Stimulated activated CD8-positive, alpha-beta memory T cell treated with anti-CD3 and anti-CD28 coated beads, Interleukin-15, amount 100 ng/mL, for 24 hours (primary cell): ENCODE measurements at places on chromosomes 4 and X.

- DNase-seq: no peak
These were observed 1.4 kb downstream of the ANK2 start for GRCh38 chr4:113050837-113051236.

DNA sequence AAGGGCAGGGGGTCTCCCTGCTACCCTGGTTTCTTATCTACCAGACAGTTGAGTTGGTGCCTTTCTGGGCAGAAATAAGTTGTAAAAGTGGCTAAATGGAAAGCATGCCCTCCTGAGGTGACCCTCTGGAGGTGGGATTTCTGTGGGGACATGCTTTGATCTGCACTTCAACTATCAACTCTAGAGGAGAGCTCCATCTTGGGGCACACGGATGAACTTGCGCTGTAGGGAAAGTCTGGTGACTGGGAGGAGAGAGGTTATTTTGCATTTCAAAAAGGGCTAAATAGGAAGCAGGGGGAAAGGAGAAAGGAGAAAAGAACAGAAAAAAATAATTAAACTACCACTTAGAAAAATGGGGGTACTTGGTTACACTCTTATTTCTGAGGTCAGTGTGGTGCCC lies 12.7 kb upstream of the RHOXF2B start:
- no peak for DNase-seq

- no peak for DNase-seq
These were observed 98.7 kb downstream of the SORBS2 start for GRCh38 chr4:185713272-185713671.

GRCh38 chr4:3246458-3247398 lies 2.2 kb upstream of the MSANTD1 start:
- DNase-seq: no peak

DNA sequence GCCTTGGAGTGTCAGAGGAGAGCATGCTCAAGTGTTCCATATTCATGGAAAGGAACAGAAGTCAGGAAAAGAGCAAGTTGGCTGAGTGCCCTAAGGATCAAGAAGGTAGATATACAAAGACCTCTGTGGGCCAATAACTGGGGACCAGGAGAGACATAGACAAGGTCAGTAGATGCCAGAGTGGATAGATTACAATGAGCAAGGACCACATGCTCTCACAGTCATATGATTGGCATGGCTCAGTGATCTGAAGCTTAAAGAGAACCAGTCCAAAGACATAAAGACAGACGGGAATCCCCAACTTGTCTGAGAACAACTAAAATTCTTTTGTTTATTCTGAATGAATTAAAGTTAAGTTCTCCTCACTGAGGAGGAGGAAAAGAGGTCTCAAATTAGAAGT lies 289.7 kb downstream of the HS3ST1 start:
- DNase-seq: no peak
